ENCODE measurements at places on chromosomes 13 and 19. TPM values are rescaled to one million over a fixed set of nuclear protein-coding genes. Genes with fewer than 3 reads are reported as not detected.

GRCh38 chr13:21686751-21687391 is 16.0 kb downstream of the FGF9 start:
- no peak overlapping the region for H3K27ac ChIP-seq
- H3K27me3 ChIP-seq, result peaks cover 45% of the 10 kb centered on the region
- no peak for DNase-seq

- no peak for DNase-seq
- no peaks in the 10 kb centered on the region for H3K27me3 ChIP-seq
- H3K36me3 ChIP-seq, result peaks cover 3% of the 10 kb centered on the region
- H3K4me1 ChIP-seq, result peaks cover 1% of the 10 kb centered on the region
- no peak overlapping the region for H3K27ac ChIP-seq
- no peak overlapping the region for H3K4me3 ChIP-seq
Observed at GRCh38 chr13:98285317-98285716, 108.2 kb upstream of the RNF113B start.

- H3K27ac ChIP-seq, result no peak overlapping the region
- peaks cover 10% of the 10 kb centered on the region for H3K4me1 ChIP-seq
- H3K27me3 ChIP-seq, result peaks cover 9% of the 10 kb centered on the region
- no peak overlapping the region for H3K4me3 ChIP-seq
- DNase-seq, result peak; percentile 69
Observed at GRCh38 chr19:4524808-4525562, 6.7 kb upstream of the PLIN4 start.

DNA sequence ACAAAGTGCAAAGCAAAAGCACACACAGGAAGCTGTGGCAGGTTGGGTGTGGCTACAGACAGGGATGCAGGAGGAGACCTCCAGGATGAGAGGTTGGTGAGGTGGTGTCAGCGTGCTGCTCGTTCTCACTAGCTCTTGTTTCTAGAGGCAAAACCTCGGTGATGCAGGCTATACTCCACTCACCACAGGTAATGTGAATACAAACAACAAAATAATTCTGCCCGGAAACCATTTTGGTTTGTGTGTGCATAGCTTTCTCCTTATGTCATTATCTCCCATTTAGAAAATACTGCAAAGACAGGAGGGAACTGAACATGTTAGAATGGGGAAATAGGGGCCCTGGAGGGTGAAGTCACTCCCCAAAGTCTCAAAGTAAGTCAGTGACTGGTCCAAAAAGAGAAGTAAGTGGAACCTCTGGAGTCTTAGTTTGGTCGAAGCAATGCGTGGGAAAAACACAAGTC is 9.4 kb downstream of the LCP1 start:
- H3K27me3 ChIP-seq, result no peaks in the 10 kb centered on the region
- peaks cover 7% of the 10 kb centered on the region for H3K36me3 ChIP-seq
- DNase-seq, result no peak
- no peak overlapping the region for H3K4me3 ChIP-seq
- peak overlapping the region; percentile 10 for H3K27ac ChIP-seq

DNA sequence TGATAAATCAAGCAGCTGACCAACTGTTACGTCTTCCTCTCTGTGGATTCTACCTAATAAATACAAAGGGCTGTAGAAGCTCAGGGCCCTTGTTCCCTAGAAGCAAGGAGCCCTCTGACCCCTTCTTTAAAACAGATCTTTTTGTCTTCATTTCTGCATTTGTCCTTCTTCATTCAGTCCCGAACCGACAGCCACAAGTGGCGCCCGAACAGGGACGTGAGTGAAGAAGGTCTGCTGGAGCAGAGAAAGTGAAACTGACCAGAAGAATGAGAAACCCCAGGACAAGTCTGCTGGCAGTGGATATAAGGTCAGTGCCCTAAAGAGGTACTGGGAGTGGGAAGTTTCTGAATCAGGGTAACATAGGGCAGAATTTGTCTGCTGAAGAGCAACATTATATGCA is 13.1 kb downstream of the ZNF773 start:
- H3K4me1 ChIP-seq, result no peaks in the 10 kb centered on the region
- no peak overlapping the region for H3K27ac ChIP-seq
- no peaks in the 10 kb centered on the region for H3K27me3 ChIP-seq
- no peak overlapping the region for H3K4me3 ChIP-seq
- H3K36me3 ChIP-seq, result peaks cover 10% of the 10 kb centered on the region

CYP2A7 gene
- total RNA-seq, result not detected

- DNase-seq, result peak; percentile 52
- H3K36me3 ChIP-seq, result peaks cover 12% of the 10 kb centered on the region
- H3K27me3 ChIP-seq, result no peaks in the 10 kb centered on the region
- no peak overlapping the region for H3K4me3 ChIP-seq
Observed at GRCh38 chr13:34748073-34748472, 194.0 kb upstream of the NBEA start.

GRCh38 chr13:44397766-44398223 is 24.2 kb downstream of the SERP2 start:
- no peak overlapping the region for H3K27ac ChIP-seq
- H3K4me1 ChIP-seq, result peaks cover 11% of the 10 kb centered on the region
- H3K36me3 ChIP-seq, result no peaks in the 10 kb centered on the region
- H3K4me3 ChIP-seq, result no peak overlapping the region
- no peaks in the 10 kb centered on the region for H3K27me3 ChIP-seq
- no peak for DNase-seq

DNA sequence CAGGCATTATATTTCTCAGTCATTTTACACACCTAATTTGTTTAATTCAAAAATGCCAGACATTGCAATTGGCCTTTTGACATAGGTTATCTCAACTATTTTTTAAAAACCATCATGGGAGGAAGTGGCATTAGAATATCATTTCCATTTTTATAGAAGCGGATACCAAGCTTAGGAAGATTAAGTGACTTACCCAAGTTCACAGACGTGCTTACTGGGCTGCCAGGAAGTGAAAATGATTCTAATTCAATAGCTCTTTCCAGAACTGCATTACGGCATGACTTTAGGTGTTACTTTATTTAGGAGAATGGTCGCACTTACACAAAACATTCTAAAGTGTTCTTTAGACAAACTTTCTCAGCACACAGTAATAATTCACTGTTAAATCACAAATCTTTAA is 231.9 kb downstream of the KLF12 start:
- no peak overlapping the region for H3K27ac ChIP-seq
- H3K27me3 ChIP-seq, result no peaks in the 10 kb centered on the region
- DNase-seq, result no peak
- no peaks in the 10 kb centered on the region for H3K36me3 ChIP-seq

DNA sequence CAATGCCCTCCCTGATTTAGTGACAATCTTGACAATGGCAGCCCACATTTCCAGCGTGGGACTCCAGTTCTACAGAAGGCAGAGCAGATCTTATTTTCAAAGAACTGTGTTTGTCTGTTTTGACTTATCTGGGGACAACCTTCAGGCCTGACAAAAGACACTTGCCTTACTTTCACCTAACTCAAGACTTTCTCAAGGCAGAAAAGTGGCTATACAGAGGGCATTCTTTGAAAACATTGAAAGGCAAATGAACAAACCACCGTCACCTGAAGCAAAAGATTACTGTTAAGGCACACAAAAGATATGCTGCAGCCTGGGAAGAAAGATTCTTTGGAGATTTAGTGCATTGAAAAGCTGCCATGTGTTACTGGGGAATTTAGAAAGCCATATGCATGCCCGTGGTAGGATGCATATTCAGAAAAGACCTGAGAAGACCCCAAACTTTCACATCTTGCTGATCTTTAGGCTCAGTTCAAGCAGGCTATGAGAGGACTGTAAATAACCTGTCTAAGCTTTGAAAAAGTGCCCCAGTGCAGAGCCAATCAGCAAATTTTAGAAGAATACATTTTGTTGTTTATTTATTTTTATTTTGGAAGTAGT is 82.8 kb downstream of the TSC22D1 start:
- H3K27me3 ChIP-seq, result no peaks in the 10 kb centered on the region
- H3K4me3 ChIP-seq, result no peak overlapping the region
- H3K27ac ChIP-seq, result no peak overlapping the region
- H3K36me3 ChIP-seq, result no peaks in the 10 kb centered on the region
- no peaks in the 10 kb centered on the region for H3K4me1 ChIP-seq

- no peaks in the 10 kb centered on the region for H3K36me3 ChIP-seq
- no peak for DNase-seq
- no peak overlapping the region for H3K4me3 ChIP-seq
- H3K27ac ChIP-seq, result no peak overlapping the region
Observed at GRCh38 chr13:25928941-25929505, 122.8 kb downstream of the SHISA2 start.

DNA sequence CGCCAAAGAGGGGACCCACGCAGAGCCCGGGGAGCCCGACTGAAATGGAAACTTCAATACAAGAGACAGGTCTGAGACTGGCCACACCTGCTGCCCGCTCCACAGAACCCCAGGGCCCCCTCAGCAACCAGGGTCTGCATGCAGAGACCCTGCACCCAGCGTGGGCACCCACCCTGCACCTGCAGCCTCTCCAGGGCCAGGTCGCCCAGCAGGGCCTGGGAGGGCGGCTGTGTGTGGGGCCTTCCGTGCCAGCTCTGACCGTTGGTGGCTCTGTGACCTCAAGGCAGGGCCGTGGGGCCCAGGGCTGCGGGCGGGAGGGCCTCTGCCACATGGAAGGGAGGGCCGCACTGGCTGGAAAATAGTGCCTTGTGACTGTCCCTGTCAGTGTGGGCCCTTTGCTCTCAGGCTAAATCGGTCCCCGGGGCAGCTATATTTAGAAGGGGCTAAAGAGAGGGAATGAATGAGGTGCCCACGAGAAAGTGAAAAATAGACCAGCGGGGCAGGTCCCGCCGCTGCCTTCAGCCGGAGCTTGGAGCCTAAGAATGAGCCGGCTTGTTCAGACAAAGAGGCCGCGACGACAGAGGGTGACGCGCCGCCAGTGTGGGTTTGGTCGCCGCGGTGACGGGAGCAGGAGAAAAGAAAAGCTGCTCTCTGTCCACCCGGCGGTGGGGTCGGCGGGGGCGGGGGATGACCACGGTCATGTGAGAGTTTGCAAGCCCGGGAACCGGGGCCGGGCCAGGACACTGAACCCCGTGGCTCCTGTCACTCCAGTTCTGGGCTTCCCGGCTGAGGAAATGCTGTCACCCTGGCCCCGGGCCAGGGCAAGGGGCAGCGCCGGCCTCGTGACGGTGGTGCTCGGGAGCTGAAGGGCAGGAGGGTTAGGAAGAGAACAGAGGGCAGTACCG is 70.5 kb downstream of the GADD45B start:
- DNase-seq, result peak; percentile 72
- peak overlapping the region; percentile 83 for H3K27ac ChIP-seq
- H3K27me3 ChIP-seq, result no peaks in the 10 kb centered on the region
- H3K4me3 ChIP-seq, result peak overlapping the region; percentile 39
- H3K36me3 ChIP-seq, result peaks cover 25% of the 10 kb centered on the region

- H3K4me3 ChIP-seq, result peak overlapping the region; percentile 94
- peak; percentile 98 for DNase-seq
- no peaks in the 10 kb centered on the region for H3K27me3 ChIP-seq
- H3K36me3 ChIP-seq, result peaks cover 88% of the 10 kb centered on the region
- peaks cover 19% of the 10 kb centered on the region for H3K4me1 ChIP-seq
Observed at GRCh38 chr19:46713781-46714443, 3.0 kb downstream of the PRKD2 start.

DNA sequence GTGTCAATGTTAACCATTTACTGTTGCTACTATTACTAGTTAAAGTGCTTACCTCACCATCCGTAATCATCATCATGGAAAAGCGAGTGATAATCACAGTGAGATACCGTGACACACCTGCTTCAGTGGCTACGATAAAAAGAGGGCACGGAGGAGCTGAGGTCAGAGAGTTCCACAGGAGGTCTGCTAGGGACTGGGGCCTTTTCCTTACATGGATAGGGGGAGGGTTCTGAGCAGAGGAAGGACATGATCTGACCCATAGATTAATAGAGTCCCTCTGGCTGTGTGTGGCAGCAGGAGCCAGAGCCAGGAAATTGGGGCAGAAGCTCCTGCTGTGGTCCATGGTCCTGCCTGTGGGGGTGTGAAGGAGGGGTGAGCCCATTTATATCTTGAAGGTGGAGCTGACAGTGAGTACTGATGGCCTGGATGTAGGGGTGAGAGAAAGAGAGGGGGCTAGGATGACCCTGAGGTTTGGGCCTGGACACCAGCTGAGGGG is 136.7 kb downstream of the SIPA1L3 start:
- peak overlapping the region; percentile 14 for H3K27ac ChIP-seq
- H3K36me3 ChIP-seq, result no peaks in the 10 kb centered on the region
- H3K4me1 ChIP-seq, result peaks cover 9% of the 10 kb centered on the region
- no peaks in the 10 kb centered on the region for H3K27me3 ChIP-seq

DNA sequence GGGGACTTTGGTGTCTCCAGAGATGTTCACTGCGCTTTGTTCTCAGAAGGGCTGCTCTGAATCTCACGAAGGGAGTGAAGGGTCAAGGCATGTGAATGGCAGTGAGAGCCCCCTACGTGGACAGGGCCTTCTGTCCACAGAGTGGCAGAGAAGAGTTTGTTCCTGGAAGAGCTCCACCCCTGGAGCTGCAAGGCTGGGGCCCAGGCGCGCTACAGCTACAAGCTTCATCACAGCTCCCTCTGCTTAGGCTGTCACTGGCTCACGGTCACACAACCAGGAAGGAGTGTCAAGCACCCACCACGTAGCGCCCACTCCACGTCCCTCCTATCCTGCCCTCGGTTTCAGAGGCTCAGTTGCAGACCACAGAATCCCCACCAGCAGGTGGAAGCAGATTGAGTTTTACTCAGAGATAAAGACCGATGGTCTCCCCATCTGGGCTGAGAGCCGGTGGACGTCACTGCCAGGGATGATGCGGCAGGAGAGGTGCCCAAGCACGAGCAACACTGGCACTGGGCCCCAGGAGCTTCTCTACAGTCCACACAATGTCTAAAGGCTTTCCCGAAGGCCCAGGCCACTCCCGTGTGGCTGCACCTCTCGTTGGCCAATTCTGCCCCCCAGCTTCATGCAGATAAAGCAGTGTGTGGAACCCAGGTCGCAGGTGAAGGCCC is 23.0 kb upstream of the TFDP1 start:
- no peaks in the 10 kb centered on the region for H3K36me3 ChIP-seq
- no peak for DNase-seq
- no peak overlapping the region for H3K27ac ChIP-seq
- no peaks in the 10 kb centered on the region for H3K4me1 ChIP-seq
- H3K4me3 ChIP-seq, result no peak overlapping the region

DNA sequence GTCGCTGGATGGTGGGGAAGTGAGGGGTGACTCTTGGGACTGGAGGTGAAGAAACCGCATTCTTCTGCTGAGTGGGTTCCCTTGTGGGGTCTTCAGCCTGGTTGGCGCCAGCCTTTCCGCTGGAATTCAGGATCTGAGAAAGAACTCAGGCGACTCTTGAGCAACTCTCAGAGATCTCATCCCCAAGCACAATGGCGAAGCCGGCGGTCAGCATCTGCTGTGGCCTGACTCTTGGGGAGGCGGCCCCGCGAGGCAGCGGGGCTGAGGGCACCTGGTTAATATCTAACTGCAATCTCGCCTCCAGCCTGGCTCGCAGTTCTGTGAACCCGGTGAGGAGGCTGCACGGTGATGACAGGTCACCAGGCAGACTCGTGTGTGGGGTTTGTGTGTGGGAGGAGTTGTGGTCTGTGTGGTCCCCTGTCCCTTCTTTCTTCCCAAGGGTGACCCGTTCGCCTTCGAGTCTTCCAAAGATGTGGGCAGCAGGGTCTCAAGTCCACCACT is 883 bp downstream of the ZNF441 start:
- peak; percentile 50 for DNase-seq
- H3K27me3 ChIP-seq, result no peaks in the 10 kb centered on the region
- H3K27ac ChIP-seq, result peak overlapping the region; percentile 90
- H3K36me3 ChIP-seq, result peaks cover 22% of the 10 kb centered on the region

Measured in Calu3 (cell line).